HepG2 (cell line): ENCODE measurements at places on chromosomes 1 and 21. TPM values are rescaled to one million over a fixed set of nuclear protein-coding genes. Genes with fewer than 3 reads are reported as not detected.

SLAMF7 gene
- not detected in 2 replicates for total RNA-seq

NPHS2 gene
- total RNA-seq = not detected in 2 replicates

CYYR1 gene
- not detected in 2 replicates for total RNA-seq

EFNA1 gene
- total RNA-seq = 41.2 and 81.8 TPM in 2 replicates

TFB2M gene
- 31.4 and 45.9 TPM in 2 replicates for total RNA-seq

TARS2 gene
- 18.9 and 22.8 TPM in 2 replicates for total RNA-seq

MTMR11 gene
- total RNA-seq = 0.27 and 0.49 TPM in 2 replicates

TMEM269 gene
- 0.15 and 0.24 TPM in 2 replicates for total RNA-seq

FAM163A gene
- total RNA-seq = not detected in 2 replicates

SPATA21 gene
- 0.21 and 0.80 TPM in 2 replicates for total RNA-seq

CELA3A gene
- total RNA-seq = not detected in 2 replicates

CDK18 gene
- 3.2 and 6.4 TPM in 2 replicates for total RNA-seq

SPRR2E gene
- not detected in 2 replicates for total RNA-seq

FNDC5 gene
- total RNA-seq = 1.6 and 3.1 TPM in 2 replicates

FHL3 gene
- total RNA-seq = 2.8 TPM in 2 replicates

SAMSN1 gene
- total RNA-seq = not detected in 2 replicates

TEX38 gene
- not detected in 2 replicates for total RNA-seq

RNF186 gene
- total RNA-seq = 0.20 TPM in 1 of 2 replicates, not detected in the other

SPRR2F gene
- not detected in 2 replicates for total RNA-seq

C1orf94 gene
- total RNA-seq = not detected in 2 replicates

HCRTR1 gene
- not detected in 2 replicates for total RNA-seq

ERO1B gene
- total RNA-seq = 0.86 and 1.6 TPM in 2 replicates

C1orf141 gene
- not detected in 2 replicates for total RNA-seq

PDC gene
- not detected in 2 replicates for total RNA-seq

LDLRAD1 gene
- total RNA-seq = 1.2 and 2.5 TPM in 2 replicates

NTRK1 gene
- not detected in 2 replicates for total RNA-seq

SMYD2 gene
- total RNA-seq = 72.7 and 82.7 TPM in 2 replicates

DENND2C gene
- total RNA-seq = 0.25 and 0.33 TPM in 2 replicates

CNR2 gene
- total RNA-seq = not detected in 2 replicates

DNASE2B gene
- not detected in 2 replicates for total RNA-seq

FGR gene
- not detected in 2 replicates for total RNA-seq

OR2T33 gene
- not detected in 2 replicates for total RNA-seq

RSPH1 gene
- not detected in 2 replicates for total RNA-seq

CTBS gene
- 4.2 and 4.7 TPM in 2 replicates for total RNA-seq

RGS8 gene
- not detected in 2 replicates for total RNA-seq

RPAP2 gene
- total RNA-seq = 34.8 and 50.7 TPM in 2 replicates

ABCB10 gene
- 20.1 and 28.9 TPM in 2 replicates for total RNA-seq

FMO4 gene
- total RNA-seq = 0.07 and 0.36 TPM in 2 replicates

VASH2 gene
- 0.74 and 1.00 TPM in 2 replicates for total RNA-seq

NDUFS2 gene
- 118 and 129 TPM in 2 replicates for total RNA-seq

S100A14 gene
- 1.4 and 2.0 TPM in 2 replicates for total RNA-seq

TMPRSS15 gene
- not detected in 2 replicates for total RNA-seq

COL6A2 gene
- 0.07 and 0.14 TPM in 2 replicates for total RNA-seq

COQ8A gene
- 63.3 and 88.7 TPM in 2 replicates for total RNA-seq

TFF2 gene
- total RNA-seq = not detected in 2 replicates

GPR137B gene
- total RNA-seq = 0.27 and 0.31 TPM in 2 replicates

HMGB4 gene
- not detected in 2 replicates for total RNA-seq

AQP10 gene
- total RNA-seq = not detected in 2 replicates

MRAP gene
- total RNA-seq = 0.88 and 1.2 TPM in 2 replicates
